Activated T-cell treated with anti-CD3 and anti-CD28 coated beads, Interleukin-2, amount 50 U/mL, for 72 hours (primary cell): ENCODE measurements at places on chromosomes 6 and 20.

DNA sequence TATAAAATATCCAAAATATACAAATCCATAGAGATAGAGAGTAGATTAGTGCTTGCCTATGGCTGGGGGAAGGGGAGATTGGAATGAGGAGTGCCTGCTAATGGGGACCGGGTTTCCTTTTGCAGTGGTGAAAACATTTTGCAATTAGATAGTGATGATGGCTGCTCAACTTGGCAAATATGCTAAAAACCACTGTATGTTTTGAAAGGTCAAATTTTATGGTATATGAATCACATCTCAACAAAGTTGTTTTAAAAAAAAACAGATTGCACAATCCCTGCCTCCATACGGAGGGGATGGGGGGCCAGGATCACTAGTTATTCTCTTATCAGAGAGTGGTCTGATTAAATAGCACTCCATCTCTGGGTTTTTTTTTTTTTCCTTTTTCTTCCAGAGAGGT, 76.9 kb upstream of the RIPOR2 start:
- H3K4me1 ChIP-seq: peaks cover 85% of the 10 kb centered on the region
- H3K27ac ChIP-seq: peak overlapping the region; percentile 43
- no peak overlapping the region for H3K4me3 ChIP-seq

- H3K4me1 ChIP-seq: peaks cover 4% of the 10 kb centered on the region
- peaks cover 10% of the 10 kb centered on the region for H3K27me3 ChIP-seq
- H3K27ac ChIP-seq: no peak overlapping the region
- no peaks in the 10 kb centered on the region for H3K36me3 ChIP-seq
- no peak overlapping the region for H3K4me3 ChIP-seq
Observed at GRCh38 chr6:83592770-83593394, 80.5 kb downstream of the PRSS35 start.

GRCh38 chr6:53171605-53172467, 23.2 kb upstream of the GCM1 start:
- DNase-seq: peak; percentile 92
- no peak overlapping the region for H3K4me3 ChIP-seq
- no peaks in the 10 kb centered on the region for H3K27me3 ChIP-seq
- no peaks in the 10 kb centered on the region for H3K36me3 ChIP-seq
- H3K27ac ChIP-seq: no peak overlapping the region
- no peaks in the 10 kb centered on the region for H3K4me1 ChIP-seq

DNA sequence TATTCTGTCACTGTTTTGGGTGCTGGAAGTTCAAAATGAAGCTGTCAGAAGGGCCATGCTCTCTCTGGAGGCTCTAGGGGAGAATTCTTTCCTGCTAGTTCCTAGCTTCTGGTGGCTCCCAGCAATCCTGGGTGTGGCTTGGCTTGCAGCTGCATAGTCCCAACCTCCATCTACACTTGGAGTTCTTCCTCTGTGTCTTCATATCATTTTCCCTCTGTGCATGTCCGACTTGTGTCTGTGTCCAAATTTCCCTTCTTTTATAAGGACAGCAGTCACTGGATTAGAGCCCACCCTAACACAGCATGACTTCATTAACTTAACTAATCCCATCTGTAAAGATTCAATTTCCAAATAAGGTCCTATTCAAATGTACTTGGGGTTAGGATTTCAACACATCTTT, 23.3 kb upstream of the ENPP1 start:
- H3K36me3 ChIP-seq: no peaks in the 10 kb centered on the region
- peaks cover 14% of the 10 kb centered on the region for H3K4me1 ChIP-seq
- no peak overlapping the region for H3K27ac ChIP-seq
- H3K4me3 ChIP-seq: no peak overlapping the region
- no peak for DNase-seq

DNA sequence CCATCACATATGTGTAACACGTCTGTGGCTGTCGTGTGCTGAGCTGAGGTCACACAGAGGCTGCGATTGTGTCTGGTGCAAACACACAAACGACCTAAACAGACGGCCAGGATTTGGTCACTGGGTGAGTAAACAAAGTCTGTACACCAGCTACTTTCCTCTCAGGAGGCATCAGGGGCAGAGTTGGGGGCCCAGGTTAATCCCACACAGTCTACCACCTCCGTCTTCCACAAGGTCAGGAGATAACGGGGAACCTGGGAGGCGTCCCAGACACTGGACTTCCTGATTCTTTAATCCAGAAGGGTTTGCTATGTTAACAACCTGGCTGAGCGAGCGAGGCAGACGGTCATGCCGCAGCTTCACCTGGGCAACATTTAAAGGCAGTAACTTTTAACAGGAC, 1.5 kb downstream of the DACT2 start:
- H3K27ac ChIP-seq: no peak overlapping the region
- peaks cover 4% of the 10 kb centered on the region for H3K36me3 ChIP-seq
- H3K27me3 ChIP-seq: peaks cover 32% of the 10 kb centered on the region
- H3K4me3 ChIP-seq: no peak overlapping the region
- no peaks in the 10 kb centered on the region for H3K4me1 ChIP-seq

- H3K4me3 ChIP-seq: peak overlapping the region; percentile 80
- no peaks in the 10 kb centered on the region for H3K4me1 ChIP-seq
- no peaks in the 10 kb centered on the region for H3K27me3 ChIP-seq
- H3K36me3 ChIP-seq: no peaks in the 10 kb centered on the region
- DNase-seq: no peak
- H3K27ac ChIP-seq: peak overlapping the region; percentile 49
Observed at GRCh38 chr6:123655521-123656306, 19.0 kb upstream of the TRDN start.

GRCh38 chr6:151131324-151132007, 108.3 kb upstream of the AKAP12 start:
- peaks cover 17% of the 10 kb centered on the region for H3K4me1 ChIP-seq
- no peak for DNase-seq
- peaks cover 4% of the 10 kb centered on the region for H3K36me3 ChIP-seq
- peaks cover 26% of the 10 kb centered on the region for H3K27me3 ChIP-seq
- H3K27ac ChIP-seq: no peak overlapping the region

DNA sequence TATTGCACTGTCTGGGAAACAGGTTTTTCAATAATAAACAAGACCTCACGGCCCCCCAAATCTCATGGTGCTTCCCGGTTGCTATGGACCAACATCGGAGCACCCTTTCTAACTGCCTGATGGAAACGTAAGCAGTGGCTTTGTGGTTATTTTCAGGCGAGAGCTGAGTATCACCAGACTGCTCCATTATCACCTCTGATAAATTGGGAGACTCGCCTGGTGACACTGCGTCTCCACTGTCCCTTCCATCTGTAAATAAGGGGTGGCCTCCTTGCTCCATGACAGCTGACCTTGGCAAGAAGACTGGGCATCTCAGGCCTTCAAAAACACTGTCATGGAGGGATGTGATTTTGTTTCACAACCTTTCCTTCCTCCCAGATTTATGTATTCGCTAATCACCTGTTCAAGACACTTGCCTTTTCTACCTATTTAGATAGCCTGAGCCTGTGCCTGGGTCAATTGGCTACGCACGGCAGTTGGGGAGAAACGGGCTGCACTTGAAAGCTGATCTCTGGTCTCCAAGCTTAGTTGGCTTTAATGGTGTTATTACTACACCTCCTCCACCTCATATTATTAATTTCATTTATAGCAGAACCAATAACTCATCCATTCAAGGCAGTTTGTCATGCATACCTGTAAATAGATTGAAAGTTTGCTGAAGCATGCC, 17.7 kb upstream of the CDH4 start:
- H3K4me1 ChIP-seq: no peaks in the 10 kb centered on the region
- peaks cover 5% of the 10 kb centered on the region for H3K27me3 ChIP-seq
- DNase-seq: no peak
- H3K4me3 ChIP-seq: no peak overlapping the region

GRCh38 chr6:113623129-113623528, 234.0 kb upstream of the MARCKS start:
- H3K4me3 ChIP-seq: no peak overlapping the region
- DNase-seq: no peak
- peaks cover 34% of the 10 kb centered on the region for H3K27me3 ChIP-seq
- H3K4me1 ChIP-seq: peaks cover 8% of the 10 kb centered on the region

DNA sequence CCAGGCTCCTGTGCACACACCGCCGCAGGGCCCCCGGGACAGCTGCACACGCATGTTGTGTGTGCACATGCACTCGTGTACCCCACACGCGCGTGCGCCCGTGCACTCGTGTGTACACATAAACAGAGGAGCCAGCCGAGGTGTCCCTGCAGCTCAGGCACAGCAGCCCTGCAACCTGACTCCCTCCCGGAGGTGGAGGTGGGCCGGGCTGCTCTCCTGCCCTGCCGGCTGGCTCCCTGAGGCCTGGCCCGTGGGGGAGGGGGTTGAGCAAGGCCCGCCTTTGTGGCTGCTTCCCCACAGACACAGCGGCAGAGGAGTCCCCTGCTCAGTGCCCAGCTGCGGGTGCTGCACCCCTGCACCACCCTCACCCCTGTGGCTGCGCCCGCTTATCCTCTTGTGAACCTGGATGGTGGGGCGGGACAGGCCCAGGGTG, 624 bp downstream of the RBBP8NL start:
- H3K27ac ChIP-seq: no peak overlapping the region
- DNase-seq: no peak
- no peaks in the 10 kb centered on the region for H3K36me3 ChIP-seq
- no peak overlapping the region for H3K4me3 ChIP-seq
- peaks cover 4% of the 10 kb centered on the region for H3K27me3 ChIP-seq

DNA sequence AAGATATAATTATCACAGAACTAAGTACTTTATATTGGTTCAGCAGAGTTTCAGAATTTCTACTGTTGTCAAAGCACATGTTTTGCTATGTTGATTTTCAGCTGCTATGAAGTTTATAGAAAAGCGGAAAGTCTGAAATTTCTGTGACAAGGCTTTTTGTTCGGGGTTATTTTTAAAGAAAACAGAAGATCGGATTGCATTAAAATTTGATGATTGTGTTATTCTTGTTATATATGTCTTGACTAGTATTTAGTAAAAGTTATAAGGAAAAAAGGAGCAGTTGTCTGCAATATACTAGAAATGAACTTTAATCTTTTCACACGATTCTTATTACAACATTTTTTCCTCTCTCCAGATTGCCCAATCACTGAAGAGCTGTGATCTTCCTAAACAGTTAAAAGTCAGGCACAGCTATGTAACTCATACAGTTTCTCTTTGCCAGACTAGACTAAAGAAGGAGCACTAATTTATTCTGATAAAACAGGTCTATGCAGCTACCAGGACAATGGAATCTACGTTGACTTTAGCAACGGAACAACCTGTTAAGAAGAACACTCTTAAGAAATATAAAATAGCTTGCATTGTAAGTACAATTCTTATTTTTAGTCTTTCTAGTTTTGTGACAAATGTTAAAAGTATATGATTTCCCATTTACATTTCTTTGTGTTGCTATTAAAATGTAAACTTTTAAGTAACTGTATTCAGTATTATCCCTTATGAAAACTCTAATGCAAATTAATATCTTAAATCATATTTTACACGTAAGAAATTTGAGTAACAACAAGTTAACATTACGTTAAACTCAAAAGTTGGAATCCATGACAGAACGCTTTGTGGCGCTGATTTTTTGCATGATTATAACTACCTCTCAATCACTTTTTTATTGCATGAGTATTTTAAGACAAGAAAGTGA, at the start of gene ENPP3:
Gene ENPP3 (plus strand): TSS at position 423 of the 913 bp plus-strand sequence. CDS start 83 bp downstream, at position 506.
- no peak for DNase-seq
- peaks cover 4% of the 10 kb centered on the region for H3K36me3 ChIP-seq
- H3K4me3 ChIP-seq: peak within 1 kb of the TSS; percentile 23
- H3K27ac ChIP-seq: peak within 1 kb of the TSS; percentile 67
- H3K4me1 ChIP-seq: peaks cover 7% of the 10 kb centered on the region
- no peaks in the 10 kb centered on the region for H3K27me3 ChIP-seq

DNA sequence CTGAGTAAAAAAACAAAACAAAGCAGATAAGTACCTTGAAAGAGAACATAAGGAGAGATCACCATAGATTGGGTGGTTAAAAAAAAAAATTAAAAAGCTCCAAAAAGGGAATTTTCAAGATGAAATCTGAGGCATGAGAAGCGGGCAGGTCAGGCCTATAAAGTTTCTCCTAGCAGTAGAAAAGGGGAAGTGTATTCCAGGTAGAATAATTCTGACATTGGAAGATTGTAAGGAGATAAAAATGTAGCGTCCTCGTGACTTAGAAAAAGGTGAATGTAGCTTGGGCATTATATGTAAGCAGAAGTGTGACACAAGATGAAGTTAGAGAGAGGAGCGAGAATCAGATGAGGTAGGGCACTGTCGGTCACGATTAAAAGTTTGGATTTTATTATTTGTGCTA, 9.1 kb upstream of the ADGRB3 start:
- H3K36me3 ChIP-seq: peaks cover 2% of the 10 kb centered on the region
- no peak overlapping the region for H3K4me3 ChIP-seq
- DNase-seq: no peak
- no peaks in the 10 kb centered on the region for H3K4me1 ChIP-seq
- no peak overlapping the region for H3K27ac ChIP-seq

GRCh38 chr20:62202676-62203377, 17.3 kb downstream of the HRH3 start:
- no peak for DNase-seq
- peaks cover 14% of the 10 kb centered on the region for H3K36me3 ChIP-seq
- H3K4me3 ChIP-seq: no peak overlapping the region
- no peaks in the 10 kb centered on the region for H3K27me3 ChIP-seq
- no peak overlapping the region for H3K27ac ChIP-seq

DNA sequence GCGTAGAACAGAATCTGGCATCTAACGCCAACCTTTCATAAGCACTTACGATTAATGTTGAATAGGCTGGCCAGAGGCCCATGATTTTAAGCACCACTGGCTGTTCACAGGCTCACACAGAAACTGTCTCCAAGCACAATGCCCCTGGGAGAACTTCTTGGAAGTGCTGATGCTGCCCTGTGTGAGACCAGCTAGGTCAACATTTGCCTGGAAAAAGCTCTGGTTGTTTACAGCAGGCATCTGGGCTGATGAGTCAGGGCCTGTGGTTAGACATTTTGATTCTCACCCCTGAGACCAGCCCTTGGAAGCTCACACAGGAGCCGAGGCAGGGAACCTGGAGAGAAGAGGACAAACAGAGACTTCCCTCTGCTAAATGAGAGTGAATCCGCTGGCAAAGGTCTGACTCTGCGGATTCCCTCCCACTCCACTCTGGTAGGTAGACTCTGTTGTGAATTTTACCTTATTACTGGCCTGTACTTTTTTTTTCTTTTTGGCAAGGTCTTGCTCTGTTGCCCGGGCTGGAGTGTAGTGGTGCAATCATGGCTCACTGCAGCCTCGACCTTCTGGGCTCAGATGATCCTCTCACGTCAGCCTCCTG, 6.8 kb upstream of the SULF2 start:
- no peaks in the 10 kb centered on the region for H3K36me3 ChIP-seq
- no peak overlapping the region for H3K4me3 ChIP-seq
- no peak overlapping the region for H3K27ac ChIP-seq
- H3K4me1 ChIP-seq: no peaks in the 10 kb centered on the region
- H3K27me3 ChIP-seq: peaks cover 34% of the 10 kb centered on the region

- H3K27me3 ChIP-seq: no peaks in the 10 kb centered on the region
- H3K4me3 ChIP-seq: no peak overlapping the region
- H3K4me1 ChIP-seq: no peaks in the 10 kb centered on the region
- H3K27ac ChIP-seq: no peak overlapping the region
Observed at GRCh38 chr6:91487696-91488392, 901.0 kb upstream of the MAP3K7 start.
